ENCODE measurements at places on chromosomes 1 and 21.

GRCh38 chr1:206577626-206578025 lies 34.6 kb downstream of the EIF2D start:
- no peak for DNase-seq

- no peak for DNase-seq
Observed at GRCh38 chr1:204894606-204895005, 23.9 kb downstream of the NFASC start.

- DNase-seq: no peak
Observed at GRCh38 chr21:39096754-39097153, 86.5 kb downstream of the PSMG1 start.

DNA sequence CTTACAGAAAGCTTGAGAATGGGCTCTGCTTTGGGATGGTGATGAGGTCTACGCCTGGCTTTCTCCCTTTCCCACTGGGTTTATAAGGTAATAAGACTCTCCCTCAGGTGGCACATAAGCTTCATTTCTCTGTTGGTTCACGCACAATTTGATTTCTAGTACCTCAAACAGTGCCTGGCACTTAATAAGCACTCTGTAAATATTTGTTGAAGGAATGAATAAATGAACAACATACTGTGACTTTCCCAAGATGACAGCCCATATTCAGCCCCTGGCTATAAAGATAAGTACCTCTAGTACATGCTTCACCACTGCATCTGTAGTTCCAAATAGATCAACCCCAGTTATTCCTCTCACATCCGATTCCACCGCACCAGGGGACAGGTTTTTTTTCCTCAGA lies 17.8 kb downstream of the COPA start:
- no peak for DNase-seq

DNA sequence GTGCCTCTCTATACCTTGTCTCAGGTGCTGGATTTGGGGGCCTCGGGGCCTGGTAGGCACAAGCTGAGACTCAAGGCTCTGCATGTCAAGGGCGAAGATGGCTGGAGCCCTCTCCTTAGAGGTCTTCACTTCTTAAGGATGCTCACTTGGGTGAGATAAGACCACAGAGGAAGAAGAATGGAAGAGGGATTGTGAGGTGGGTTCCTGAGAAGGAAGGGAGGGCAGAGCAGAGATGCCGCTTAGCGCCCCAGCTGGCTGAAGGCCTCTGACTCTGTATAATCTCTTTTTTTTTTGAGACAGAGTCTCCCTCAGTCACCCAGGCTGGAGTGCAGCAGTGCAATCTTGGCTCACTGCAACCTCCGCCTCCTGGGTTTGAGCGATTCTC lies 32.2 kb downstream of the SOX13 start:
- DNase-seq: no peak

- no peak for DNase-seq
Observed at GRCh38 chr1:229645324-229645993, 19.4 kb downstream of the URB2 start.

DNA sequence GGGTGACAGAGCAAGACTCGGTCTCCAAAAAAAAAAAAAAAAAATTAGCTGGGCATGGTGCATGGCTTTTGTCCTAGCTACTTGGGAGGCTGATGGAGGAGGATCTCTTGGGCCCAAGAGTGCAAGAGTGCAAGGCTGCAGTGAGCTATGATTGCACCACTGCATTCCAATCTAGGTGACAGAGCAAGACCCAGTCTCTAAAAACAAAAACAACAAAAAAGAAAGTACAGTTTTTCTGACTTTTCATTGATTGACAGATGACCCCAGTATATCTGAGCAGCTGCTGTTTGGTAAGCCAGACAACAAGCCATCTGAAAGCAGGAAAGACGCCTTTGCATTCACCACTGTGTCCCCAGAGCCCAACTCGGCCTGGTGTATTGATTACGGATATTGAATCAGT lies 10.9 kb upstream of the DPT start:
- no peak for DNase-seq

DNA sequence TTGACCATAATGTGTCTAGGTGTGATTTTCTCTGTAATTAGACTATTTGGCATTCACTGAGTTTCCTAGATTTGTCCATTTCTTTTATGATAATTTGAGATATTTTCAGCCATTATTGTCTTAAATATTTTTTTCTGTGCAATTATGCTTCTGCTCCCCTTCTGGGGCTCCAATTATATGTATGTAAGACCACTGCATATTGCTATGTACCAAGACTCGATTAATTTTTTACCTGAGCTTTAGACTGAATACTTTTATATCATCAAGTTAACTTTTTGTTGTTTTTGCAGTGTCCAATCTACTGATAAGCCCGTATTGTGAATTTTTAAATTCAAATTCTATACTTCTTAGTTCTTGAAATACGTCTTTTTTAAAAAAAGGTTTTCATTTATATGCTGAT lies 5.1 kb upstream of the TAF1A start:
- DNase-seq: no peak

Measured in non-pigmented ciliary epithelial cell (primary cell).